H9 (cell line): ENCODE measurements at places on chromosomes 3 and 15. TPM values are rescaled to one million over a fixed set of nuclear protein-coding genes. Genes with fewer than 3 reads are reported as not detected.
A peak's percentile ranks its signal among the peaks of the same experiment; 100 is the strongest.

DNA sequence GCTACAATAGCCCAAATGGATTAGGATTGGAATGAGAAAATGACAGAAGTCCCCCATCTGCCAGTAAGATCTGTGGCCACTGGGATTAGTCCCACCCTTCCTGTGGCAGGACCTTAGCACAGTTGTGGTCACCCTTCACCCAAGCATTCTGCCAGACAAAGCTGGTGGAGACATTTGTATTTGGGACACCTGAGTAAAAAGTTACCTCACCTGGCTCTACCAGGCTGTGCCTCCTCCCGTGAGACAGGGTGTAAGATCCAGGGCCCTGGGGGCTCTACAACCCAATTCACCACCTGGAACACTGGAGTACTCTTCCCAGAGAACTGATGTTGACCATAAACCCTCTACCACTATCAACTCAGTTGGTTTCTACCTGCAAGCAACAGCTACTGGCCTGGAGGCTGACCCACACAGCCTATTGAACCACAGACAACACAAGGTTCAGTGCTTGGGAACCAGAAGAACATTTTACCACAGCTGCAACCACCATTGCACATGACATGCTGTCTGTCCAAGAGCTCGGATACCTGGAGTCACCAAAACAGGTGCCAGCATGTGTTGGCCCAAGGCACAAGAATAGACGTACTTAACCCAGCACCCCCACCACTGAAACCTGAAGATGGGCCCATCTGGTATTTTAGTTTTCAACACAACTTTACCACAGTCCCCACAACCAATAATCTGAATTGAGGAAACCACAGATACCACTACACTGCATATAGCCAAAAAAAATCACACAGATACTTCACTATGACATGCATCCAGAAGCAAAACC, 1686.7 kb downstream of the SI start:
- DNase-seq: no peak

GRCh38 chr15:50880651-50881114, 27.8 kb upstream of the AP4E1 start:
- no peak for DNase-seq

- no peak for DNase-seq
Observed at GRCh38 chr3:184503647-184504046, 57.9 kb upstream of the EPHB3 start.

DNA sequence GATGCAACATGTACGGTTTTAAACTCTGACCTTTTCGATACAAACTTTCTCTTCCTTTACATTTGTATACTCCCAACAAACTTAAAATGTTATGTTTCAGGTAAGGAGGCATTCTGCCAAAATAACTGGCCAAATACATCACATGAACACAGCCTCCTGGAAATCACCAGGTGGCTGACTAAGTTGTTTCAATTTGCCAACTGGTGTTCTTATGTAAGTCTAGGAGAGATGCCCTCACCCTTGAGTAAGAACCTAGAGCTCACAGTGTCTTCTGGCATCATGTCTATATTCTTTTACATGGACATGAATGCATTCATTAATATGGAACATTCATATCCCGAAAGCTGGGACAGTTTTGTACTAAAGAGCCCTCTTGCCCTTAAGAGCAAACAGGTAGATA, 341.1 kb upstream of the NR2F2 start:
- DNase-seq: no peak

DNA sequence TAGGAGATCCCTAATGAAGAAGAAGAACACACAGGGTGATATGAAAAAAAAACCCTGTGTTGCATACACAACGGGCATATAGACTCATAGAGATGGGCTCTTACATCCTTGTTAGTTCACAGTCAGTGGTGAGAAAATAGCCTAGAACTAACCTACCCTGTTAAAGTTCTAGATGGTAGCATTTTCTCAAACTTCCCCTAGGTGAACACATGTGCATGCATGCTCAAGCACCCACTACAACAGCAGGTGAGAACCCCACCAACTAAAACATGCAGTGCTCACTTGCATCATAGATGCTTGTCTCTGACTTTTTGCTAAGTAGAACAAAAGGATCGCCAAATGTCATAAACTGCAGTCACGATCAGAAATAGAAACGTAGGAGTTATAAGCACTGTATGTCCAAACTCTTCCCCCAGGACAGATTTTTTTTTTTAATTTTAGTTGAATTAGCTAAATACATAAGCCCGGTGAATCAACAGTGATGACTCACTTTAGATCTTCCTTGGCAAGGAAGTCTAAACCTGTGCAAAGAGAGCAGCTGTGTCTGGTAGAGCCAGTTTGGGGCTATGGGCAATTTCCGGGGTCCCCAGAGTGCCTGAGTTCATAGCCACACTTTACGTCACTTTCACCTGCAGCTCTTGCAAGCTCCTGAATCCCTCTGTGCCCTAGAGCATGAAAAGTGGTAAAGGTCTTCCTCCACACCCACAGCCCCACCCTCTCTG, 96.2 kb upstream of the SEMA6D start:
- DNase-seq: no peak

DNA sequence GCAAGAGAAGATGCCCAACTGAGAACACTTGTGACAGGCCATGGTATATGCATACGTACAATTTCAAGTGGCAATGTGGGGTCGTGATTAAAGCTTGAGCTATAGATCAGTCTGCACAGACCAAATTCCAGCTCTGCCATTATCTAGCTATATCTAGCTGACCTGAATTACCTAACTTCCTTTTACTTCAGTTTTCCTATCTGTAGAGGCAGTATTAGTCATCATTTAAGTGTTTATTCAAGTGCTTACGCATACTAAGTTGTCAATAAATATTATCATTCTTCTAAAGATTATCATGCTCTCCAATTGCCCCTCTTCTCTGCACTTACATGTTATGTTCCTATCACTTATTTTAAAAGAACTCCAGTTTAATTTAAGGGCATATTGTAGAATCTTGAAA, 87.9 kb downstream of the ARPP21 start:
- no peak for DNase-seq

- DNase-seq: no peak
Observed at GRCh38 chr3:106811376-106811775, 565.9 kb upstream of the CCDC54 start.

DNA sequence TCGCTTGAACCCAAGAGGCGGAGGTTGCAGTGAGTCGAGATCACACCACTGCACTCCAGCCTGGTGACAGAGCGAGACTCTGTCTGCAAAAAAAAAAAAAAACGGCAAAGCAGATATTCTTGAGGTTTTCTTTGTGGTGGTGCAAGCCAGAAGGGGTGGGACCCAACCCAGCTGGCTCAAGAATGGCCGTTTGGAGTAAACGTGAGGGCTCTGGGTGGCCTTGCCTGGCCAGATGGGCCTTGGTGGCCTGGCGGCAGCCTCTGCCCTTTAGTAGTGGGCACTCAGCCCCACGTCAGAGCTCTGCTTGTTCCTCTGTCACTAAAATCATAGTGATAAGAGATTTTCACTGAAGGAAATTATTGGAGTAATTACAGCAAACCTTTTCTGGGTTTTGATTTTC, 50.5 kb downstream of the ATP1B3 start:
- no peak for DNase-seq

DNA sequence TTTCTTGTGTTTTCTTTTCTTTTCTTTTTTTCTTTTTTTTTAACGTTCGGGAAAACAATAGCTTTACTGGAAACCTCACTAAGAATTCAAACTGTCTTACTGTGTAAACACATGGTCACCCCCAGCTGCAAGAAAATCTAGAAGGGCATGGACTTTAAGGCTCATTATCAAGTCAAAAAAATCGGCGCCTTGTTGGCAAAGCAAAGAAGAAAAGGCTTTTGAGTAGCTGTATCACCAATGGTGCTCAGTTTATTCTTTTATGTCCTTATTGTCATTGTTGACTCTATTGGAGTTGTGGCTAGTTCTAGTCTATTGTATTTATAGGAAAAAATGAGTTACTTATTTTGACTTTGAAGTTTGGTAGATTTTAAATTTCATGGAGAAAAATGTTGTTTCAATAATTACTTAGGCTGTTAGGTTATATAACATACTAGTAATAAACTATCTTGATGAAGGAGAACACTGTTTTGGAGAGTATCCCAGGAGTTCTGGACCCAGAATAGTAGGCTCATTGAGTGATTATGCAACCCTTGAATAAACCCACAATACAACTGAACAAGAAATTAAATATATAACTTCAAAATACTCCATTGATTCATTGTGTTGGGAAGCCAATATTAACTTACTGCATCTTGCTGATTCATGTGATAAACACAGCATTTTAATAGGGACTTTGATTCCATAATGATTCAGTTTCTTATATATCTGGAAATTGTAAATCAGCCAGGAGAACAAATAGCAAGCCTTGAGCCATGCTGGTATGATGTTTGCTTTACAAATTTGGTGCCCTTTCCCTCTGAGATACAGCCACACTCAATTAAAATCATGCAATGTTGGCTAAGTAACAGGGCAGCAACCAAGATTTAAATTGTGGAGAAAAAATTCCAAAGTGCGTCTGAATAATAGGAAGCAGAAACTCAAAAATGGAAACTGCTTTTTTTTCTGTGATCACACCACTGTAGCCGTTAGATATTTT, 27.8 kb upstream of the GOLIM4 start:
- DNase-seq: no peak

- DNase-seq: no peak
Observed at GRCh38 chr15:91861223-91861622, 7.7 kb downstream of the SLCO3A1 start.

DNA sequence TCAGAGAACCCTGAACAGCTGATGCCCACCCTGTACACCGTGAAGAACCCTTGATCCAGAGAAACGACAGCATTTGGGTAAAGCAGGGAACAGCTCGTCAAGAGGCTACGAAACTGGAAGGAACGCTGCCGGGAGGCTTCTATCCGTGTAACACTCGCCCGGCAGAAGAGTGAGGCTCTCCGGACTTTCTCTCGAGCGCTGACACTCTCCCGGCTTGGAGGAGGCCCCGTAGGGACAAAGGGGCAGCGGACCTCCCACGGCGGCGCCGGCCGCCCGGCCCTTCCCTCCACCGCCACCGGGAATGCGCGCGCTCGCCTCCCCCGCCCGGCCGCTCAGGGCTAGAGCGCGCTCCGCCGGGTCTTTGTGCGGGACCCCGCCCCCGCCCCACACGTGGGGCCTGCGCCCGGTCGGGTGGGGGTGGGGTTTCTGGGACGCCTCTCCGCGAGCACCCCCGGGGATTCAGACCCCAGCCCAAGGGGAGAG, 1.7 kb downstream of the HYAL2 start:
- DNase-seq: peak; percentile 80

GRCh38 chr15:65791335-65792137, 557 bp downstream of the DENND4A start:
- DNase-seq: peak; percentile 61

- no peak for DNase-seq
Observed at GRCh38 chr15:38205526-38206272, 46.9 kb upstream of the SPRED1 start.

- DNase-seq: no peak
Observed at GRCh38 chr3:187973977-187974870, 179.7 kb upstream of the LPP start.

DNA sequence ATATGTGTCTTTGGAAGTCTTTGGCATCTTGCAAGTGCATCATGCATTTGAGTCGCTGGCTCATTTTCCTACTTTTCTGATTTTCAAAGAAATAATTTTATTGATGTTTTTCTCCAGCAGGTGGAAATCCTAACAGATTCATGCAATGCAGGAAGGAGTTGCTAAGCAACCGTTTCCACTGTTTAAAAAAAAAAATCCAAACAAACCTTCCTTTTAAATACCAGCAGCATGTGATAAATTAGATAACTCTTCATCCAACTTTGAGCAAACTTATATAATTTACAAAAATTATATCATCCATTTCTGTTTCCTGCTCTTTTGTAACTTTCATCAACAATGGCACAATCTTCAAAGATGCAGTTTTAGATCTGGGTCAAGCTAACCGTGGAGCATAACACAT, 364.1 kb downstream of the MFSD1 start:
- DNase-seq: no peak

DNA sequence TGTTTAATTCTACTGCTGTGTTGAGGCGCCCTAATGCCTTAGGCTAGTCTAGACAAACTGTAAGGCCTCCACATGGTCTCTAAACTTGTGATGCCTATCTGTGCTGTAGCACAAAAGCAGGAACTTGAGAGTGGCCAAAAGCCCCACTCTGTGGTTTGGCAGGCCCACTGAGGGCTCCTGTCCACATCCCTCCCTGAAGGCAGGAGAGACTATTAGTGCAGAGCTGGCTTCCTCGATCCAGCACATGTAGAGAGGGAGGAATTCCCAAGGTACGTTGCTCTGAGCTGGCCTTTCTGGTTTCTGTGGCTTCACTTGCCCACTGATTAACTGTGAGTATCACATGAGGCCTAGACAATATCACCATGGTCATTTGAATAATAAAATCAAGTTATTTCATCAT, 90.6 kb downstream of the POLR2M start:
- DNase-seq: no peak

GRCh38 chr3:133362539-133362938, 37.3 kb upstream of the BFSP2 start:
- no peak for DNase-seq

DNA sequence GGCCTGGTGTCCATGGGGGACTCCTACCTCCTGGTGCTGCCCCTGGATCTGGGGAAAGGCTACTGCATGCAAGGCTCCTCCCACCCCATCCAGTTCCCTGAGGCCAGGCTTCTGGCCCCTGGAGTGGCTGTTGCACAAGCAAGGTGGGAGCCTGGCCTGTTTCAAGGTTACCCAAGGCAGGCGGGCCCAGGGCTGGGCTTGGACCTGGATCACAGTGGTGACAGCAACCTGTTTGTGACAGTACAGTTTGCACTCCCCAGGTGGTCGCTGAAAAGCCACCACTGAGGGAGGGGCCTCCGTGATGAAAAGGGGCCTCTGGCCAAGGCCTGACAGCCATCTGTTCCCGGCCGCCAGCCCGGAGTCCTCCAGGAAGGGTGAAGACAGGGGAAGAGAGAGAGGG, 14.4 kb upstream of the KY start:
- no peak for DNase-seq

- no peak for DNase-seq
Observed at GRCh38 chr3:114427285-114428043, 133.6 kb downstream of the TIGIT start.

DNA sequence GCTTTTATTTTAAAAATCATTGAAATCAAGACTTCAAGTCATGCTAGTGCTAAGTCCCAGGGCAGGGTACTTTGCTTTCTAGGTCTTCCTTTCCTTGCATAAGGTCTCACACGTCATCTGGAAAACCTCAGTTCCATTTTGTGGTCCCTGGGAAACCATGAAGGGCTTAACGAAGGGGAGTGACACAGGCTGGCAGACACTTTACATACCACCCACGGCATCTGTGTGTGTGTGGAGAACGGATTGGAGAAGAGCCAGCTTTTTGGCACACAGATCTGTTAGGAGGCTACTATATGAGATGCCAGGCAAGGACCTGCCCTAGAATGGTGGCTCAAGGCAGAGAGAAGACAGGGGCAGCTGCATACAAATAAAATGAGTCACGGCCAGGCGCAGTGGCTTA, 107.5 kb upstream of the NSMCE3 start:
- DNase-seq: no peak

The RNU5B-1 gene
- total RNA-seq: not detected in 2 replicates

The CYB561D2 gene
- 16.8 and 19.0 TPM in 2 replicates for total RNA-seq

The PPM1L gene
- 7.3 and 7.9 TPM in 2 replicates for total RNA-seq

The KY gene
- total RNA-seq: not detected in 2 replicates

The GRIP2 gene
- 3.1 and 3.2 TPM in 2 replicates for total RNA-seq

The PP2D1 gene
- total RNA-seq: not detected in 2 replicates

The TPRG1 gene
- 0.20 and 0.66 TPM in 2 replicates for total RNA-seq
